Left renal pelvis (tissue), 4 donors: ENCODE measurements at places on chromosomes 1 and 21.

DNA sequence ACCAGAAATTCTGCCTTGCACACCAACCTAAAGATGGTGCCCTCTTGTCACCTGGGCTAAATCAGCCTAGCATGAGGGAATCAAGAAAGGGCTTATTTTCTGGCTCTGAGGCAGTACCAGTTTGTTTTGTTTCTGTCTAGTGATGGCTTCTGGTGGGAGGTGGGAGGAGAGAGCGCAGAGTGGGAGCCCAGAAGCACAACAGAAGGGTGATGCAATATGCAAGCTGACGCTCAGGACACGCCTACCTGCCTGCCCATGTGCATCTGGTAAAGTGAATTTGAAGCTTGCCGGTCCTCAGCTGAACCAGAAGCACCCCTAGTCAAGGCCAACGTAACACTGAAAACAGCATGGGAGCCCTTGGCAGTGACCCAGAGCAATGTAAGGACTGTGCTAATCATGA lies 138.4 kb upstream of the TIAM1 start:
- DNase-seq: no peak

DNA sequence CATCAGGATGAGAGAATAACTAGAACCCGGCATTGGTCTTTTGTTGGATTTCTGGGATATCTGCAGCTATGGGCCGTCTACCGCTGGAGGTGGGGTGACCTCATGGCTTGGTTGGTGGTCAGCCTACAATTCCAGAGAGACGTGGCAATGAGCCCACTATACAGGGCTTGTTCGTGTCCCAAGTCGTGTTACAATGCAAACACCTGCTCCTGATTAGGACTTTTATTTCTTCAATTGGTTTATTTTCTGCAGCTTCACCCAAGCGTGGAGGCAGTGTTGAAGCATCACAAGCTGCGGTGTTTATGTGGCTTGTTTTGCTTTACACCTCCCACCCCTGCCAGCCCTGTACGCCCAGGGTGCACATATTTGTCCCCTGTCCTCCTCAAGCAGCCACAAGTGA lies 211.7 kb upstream of the TMEM51 start:
- no peak for DNase-seq

GRCh38 chr1:178344513-178345091 lies 152.2 kb downstream of the CLEC20A start:
- DNase-seq: no peak

DNA sequence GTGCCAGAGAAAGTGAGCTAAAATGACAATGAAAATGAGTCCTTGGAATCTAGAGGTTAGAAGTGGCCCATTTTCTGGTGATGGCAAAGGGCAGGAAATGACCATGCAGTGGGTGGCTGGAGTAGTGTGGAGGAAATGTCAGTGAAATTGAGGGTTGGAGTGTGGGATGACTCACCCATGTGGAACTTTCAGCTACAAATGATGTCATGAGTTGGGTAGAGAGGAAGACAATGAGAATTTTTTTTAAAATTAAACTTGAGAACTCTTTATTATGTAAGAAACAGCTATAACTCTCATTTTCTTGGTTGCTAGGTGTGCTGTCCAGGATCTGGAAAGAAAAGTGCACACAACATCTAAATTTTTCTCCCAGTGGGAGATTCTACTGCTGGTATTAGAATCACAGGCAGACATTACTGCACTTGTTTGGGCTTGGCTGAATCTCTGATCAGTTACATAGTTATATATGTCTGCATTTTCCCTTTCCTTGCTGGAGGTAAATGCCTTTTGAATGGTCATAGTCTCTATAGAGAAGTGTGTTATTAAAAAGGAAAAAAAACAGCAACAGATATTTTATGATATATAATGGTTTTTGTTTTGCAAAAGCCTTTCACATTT lies 56.8 kb upstream of the GNG12 start:
- DNase-seq: no peak

GRCh38 chr1:24387636-24388175 lies 25.9 kb downstream of the STPG1 start:
- DNase-seq: no peak

DNA sequence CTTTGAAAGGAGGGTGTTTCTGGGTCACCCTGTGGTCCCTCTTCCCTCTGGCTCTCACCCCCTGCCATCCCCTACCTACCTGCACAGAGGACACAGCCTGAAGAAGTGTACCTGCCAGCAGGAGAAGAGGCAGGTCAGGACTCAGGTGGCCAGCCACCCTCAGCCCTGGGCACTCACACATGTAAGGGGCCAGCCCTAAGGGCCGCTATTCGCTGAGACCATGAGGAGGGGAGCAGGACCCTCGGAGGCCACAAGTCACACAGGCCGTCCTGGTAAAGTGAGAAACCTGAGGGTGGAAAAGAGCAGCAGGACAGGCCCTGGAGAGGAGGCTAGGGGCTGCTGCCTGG lies 1.2 kb downstream of the ZNF692 start:
- DNase-seq: no peak

DNA sequence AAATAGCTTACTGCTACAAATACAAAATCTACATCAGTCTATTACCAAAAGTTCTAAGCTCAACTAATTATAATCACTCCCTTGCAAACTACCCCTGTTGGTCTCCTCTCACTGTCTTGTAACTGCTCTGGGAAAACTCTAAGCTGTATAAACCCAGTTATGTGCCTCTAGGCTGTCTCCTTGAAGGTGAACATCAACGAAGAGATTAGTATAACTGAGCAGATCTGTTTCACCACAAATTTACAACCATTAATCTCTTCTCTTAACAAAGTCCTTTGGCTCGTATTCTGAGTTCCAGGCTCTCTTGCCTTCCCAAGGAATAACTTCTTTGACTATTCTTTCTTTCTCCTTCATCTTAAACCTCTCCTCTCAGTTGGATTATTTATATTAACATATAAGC lies 84.4 kb upstream of the PRMT6 start:
- DNase-seq: no peak

- no peak for DNase-seq
Measured at GRCh38 chr21:15407585-15407984, 322.2 kb upstream of the USP25 start.

GRCh38 chr1:234386122-234386521 lies 12.9 kb downstream of the COA6 start:
- no peak for DNase-seq

DNA sequence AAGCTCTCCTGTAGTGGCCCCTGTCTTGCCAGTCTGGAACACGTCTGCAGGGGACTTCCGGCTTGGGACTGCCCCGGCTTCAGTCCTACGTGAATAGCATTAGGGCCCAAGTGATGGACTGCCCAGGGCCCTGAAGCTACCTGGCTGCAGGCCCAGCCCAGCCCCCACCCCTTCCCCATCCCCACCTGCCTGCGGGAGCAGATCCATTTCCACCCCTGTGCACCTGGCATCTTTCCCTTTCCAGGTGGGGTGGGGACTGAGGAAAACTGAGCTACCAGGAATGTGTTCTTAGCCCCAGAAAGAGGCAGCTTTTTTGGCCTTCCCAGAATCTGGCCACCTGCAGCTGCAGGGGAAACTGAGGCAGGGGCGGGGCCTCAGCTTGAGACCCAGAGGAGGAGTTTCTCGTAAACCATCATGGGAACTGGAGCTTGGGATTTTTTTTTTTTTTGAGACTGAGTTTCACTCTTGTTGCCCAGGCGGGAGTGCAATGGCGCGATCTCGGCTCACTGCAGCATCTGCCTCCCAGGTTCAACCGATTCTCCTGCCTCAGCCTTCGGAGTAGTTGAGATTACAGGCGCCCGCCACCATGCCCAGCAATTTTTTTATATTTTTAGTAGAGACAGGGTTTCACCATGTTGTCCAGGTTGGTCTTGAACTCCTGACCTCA lies 3.2 kb downstream of the EDN2 start:
- DNase-seq: no peak

- DNase-seq: peak; percentile 36
Measured at GRCh38 chr1:7379441-7379971, 391.6 kb upstream of the VAMP3 start.

DNA sequence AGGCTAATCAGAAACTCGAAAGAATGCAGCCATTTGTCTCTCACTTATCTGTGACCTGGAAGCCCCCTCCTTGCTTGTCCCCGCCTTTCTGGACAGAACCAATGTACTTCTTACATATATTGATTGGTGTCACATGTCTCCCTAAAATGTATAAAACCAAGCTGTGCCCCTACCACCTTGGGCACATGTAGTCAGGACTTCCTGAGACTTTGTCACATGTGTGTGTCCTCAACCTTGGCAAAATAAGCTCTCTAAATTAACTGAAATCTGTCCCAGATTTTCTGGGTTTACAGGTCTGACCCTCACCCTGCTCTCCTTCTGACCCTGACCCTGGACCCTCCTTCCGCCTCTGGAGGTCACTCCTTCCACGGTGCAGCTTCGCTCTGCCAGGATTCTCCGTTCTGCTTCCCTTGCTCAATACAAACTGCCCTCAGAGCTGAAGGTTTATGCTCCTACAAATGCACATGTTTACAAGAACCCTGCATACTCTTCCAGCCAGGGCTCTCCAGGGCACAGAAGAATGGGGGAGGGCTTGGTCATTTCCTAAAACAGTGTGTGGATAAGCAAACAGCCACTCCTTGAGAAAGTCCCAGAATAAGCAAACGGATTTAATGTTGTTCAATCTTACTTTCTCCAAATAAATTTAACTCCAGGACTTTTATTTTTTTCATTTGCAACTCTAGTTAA lies 160.5 kb downstream of the ACTL8 start:
- DNase-seq: no peak

GRCh38 chr1:164562061-164562460 lies 3.1 kb downstream of the PBX1 start:
- DNase-seq: no peak

DNA sequence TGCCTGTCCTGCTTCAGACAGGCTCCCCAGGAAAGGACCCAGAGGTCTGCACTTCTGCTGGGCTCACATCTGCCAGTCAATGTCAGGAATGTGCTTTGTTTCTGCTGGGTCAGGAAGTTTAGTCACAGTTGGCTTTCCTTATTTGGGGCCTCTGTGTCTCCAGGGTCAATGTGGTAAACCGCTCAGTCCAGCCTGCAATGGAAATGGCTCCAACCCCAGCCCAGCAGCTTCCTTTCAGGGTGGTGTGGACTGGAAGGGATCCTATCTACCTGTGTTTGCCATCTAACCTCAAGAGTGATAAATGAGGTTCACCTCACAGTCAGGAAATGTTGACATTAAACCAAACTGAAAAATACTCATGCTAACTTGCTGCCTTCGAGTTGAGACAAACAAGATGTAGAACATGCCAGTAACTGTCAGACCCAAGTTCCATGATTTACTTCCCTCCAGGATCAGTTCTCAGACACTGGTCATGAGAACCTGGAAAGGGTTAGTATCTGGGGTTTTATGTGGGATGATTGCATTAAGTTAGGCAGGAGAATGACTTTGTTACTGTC lies 20.3 kb downstream of the ENO1 start:
- DNase-seq: no peak

DNA sequence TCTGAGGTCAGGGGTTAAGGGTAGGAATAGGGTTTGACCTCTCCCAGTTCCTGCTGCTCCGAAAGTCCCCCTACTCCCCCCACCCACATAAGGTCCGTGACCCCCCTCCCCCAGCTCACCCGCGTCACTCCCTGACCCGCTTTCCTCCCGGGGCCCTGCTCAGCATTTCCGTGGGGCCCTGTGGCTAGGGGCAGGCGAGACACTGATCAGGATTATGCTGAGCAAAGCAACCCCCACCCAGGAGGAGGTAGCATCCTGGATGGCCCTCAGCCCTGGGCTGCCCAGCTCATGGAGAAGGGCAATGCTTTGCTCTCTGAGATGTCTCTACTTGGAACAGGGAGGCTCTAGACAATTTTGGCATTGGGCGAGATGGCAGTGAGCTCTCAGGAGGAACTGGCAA lies 3.7 kb downstream of the RORC start:
- no peak for DNase-seq

DNA sequence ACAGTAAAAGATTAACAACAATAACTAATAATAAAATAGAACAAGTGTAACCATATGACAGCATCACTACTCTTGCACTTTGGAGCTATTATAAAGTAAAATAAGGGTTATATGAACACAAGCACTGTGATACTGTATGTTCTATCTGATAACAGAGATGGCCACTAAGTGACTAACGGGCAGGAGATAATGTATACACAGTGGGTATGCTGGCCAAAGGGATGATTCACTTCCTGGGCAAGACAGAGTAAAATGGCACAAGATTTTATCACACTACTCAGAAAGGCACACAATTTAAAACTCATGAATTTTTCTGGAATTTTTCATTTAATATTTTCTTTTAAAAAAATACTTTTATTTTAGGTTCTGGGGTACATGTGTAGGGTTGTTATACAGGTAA lies 12.3 kb downstream of the SLC9C2 start:
- no peak for DNase-seq

DNA sequence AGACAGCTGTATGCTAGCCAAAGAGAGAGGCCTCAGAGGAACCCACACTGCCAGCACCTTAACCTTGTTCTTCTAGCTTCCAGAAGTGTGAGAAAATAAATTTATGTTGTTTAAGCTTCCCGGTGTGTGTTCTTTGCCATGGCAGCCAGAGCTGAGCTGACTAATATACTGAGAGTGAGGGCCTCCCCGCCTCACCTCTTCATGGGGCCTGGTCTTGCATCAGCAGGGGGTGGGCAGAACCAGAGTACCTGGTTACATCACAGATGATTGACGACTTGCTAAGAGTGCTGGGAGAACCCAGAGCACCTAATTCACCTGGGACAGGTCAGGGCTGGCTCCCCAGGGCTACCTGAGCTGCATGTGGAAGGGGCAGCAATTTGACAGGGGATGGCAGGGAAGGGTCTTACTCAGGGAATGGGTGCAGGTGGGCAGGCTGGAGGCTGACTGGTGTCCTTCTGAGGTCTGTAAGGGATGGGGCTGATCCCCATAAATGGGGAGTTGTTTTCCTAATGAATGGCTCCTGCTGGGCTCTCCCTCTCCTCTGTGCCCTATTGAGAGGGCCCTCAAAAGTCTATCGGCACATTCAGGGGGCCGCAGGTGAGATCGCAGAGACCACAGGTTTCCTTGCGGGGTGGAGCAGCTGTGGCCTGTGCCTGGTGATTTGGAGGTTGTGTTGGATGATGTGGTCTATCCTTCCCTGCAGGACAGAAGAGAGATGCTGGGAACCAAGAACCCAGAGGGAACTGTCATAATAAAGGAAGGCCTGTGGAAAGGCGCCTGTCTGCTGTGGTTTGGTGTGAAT lies 60.6 kb upstream of the ETV3 start:
- DNase-seq: no peak

DNA sequence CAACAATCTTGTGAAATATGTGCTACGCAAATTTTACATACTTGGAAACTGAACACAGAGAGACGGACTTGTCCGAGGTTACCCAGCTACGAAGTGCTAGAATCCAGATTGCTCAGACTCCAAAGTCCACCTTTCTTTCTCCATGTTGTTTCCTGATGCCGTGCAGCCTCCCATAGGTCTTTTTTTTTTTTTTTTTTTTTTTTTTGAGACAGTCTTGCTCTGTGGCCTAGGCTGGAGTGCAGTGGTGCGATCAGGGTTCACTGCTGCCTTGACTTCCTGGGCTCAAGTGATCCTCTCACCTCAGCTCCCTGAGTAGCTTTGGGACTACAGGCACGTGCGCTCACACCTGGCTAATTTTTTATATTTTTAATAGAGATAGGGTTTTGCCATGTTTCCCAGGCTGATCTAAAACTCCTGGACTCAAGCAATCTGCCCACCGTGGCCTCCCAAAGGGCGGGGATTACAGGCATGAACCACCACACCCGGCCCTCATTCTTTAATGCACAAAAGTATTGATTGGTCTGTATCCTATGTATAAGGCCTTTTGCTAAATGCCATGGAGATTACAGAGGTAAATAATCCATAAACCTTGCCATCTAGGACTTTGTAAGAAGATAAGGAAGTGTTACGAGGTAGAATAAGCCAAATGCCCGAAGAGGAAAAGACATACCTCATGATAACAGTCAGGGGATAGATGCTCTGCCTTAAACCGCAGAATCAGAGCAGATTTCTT lies 92.8 kb downstream of the C1orf21 start:
- DNase-seq: no peak
